Anterior cingulate cortex (tissue), 58 donors: ENCODE measurements at places on chromosomes 4 and X.

- no peak for DNase-seq
These were observed 1239.7 kb downstream of the C4orf33 start for GRCh38 chr4:130335417-130336194.

DNA sequence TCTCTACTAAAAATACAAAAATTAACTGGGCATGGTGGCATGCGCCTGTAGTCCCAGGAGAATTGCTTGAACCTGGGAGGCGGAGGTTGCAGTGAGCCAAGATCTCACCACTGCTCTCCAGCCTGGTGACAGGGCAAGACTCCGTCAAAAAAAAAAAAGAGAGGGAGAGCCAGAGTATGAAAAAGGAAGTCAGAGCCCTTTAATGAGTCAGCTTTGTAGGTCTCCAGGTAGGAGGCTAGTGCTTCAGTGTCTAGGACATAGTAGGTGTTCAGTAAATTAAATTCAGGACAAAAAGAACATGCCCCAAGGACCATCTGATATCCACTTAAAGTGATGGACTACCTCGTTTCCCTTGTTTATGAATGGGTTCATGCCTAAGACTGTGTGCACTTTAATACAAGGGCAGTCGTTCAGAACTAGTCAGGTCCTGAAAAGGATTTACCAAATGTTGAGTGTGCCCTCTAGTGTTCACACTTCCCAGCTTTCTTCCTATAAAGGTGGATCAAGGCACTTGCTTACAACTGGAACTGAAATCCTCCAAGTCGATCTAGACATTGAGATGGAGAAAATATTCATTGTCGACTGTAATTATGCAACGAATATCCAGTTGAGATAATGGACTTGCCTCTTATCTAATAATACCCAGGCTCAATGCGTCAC, 29.0 kb downstream of the F9 start:
- DNase-seq, result no peak

DNA sequence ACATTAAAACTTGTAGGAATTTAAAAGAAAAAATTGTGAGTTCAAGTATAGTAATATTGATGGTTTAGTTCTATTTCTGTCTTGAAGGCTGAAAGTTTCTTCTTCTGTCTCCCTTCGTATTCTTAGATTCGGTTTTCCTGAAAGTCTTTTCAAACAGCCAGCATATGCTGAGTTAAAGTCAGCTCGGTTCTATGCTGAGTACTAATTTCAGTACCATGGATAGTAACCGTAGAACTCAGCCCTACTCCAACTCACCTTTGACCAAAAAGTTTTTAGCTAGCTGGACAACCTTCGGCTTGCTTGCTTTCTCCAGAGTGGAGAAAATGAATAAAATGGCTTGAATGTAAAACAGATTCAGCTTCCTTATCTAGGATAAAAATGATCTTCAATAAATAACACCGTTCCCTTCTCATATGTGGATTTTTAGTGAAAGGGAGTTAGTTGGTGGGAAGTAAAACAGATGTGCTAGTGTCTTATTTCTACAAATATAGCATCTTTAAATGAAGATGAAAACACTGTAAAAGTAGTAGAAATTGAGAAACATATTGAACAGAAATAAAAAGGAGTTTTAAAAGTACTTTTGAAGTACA, 5.2 kb downstream of the POU4F2 start:
- DNase-seq, result no peak

GRCh38 chr4:87250294-87250693, 29.9 kb upstream of the KLHL8 start:
- no peak for DNase-seq

- DNase-seq, result no peak
These were observed 4.3 kb downstream of the TMPRSS11E start for GRCh38 chr4:68451246-68452211.

GRCh38 chr4:145828802-145829485, 109.7 kb downstream of the ZNF827 start:
- no peak for DNase-seq

DNA sequence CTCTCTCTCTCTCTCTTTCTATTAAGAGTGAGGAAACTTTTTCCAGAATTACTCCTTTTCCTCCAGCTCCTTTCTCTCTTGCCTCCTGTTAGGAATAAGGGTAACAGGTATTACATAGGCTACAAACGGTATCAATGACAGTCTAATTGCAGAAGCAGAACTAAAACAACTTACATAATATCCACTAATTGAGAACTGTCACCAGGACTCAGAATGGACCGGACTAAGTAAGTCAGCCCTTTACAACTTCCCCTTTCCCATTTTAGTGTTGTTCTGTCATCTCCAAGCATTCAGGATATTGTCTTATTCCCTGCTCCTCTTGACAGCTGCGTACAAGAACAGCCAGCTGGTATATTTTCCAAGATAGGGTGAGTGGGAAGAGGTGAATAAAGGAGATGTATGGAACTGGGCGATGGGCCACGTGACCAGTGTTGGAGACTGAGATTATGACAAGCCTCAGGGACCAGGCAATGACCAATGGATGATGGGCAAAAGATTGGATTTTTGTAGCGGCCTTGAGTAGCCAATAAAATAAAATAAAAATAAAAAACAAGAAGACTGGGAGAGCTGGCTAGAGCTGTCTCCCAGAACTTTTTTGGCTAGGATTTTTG, 2.3 kb upstream of the FNIP2 start:
- no peak for DNase-seq

DNA sequence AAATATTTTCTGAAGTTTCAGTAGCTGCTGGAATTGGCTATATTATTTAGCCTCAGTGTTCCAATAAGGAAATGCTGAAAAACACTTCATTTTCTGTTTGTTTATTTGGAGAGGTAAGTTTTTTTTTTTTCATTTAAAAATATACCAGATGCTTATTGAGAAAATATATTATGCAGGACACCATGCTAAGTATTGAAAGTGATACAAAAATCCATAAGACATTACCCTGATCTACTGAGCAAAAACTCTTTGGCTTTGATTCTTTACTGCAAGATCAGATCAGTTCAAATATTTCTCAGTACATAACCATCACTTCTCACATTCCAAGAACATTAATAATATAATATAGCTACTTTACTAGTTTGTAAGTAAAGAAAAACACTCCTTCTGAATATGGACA, 123.4 kb upstream of the PACRGL start:
- no peak for DNase-seq

GRCh38 chr4:159593681-159594080, 490.8 kb downstream of the RAPGEF2 start:
- no peak for DNase-seq
